Activated T-helper 1 cell treated with anti-CD3 and anti-CD28 coated beads, Interleukin-2, amount 50 U/mL, for 16 hours (primary cell): ENCODE measurements at places on chromosomes 4 and X.

GRCh38 chr4:77922158-77923094, 59.8 kb downstream of the MRPL1 start:
- no peak for DNase-seq

- no peak for DNase-seq
Measured at GRCh38 chr4:1763070-1763549, 30.0 kb upstream of the FGFR3 start.

GRCh38 chr4:139965789-139966188, 188.2 kb downstream of the MAML3 start:
- DNase-seq = no peak

DNA sequence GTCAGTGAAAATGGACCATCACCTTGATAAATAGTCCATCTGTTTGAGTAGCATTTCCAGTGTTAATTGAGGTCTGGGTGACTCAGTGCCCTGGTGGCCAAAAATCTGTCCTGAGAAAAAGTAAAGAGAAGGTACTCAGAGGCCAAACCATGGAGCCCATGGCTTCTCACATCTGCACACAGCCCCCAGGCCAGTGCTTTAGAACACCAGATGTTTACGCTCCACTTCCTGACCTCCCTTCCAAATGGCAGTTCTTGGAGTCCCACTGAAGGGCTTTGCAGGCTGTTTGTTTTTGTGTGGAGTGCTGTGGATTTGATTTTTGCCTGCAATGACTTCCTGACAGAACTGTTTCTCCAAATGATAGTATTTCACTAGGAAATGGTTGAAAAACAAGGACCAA, 60.2 kb upstream of the GPC4 start:
- no peak for DNase-seq

DNA sequence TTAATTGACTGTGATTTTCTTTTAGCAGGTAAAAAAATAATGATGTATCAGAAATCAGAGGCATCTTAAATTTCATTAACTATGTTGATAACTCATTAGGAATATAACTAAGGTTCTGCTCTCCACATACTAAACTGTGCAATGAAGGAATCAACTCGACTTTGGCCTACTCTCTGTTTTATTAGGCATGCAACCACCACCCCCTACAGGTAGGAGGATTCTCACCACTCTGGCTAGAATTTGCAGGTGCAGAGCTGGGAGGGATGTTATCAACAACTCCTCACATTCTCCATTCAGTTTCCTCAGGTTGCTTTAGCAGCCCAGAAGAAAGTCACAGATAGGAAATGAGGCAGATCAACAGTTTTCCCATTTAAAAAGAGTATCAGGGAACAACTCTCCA, 160.1 kb downstream of the COX18 start:
- DNase-seq = no peak

DNA sequence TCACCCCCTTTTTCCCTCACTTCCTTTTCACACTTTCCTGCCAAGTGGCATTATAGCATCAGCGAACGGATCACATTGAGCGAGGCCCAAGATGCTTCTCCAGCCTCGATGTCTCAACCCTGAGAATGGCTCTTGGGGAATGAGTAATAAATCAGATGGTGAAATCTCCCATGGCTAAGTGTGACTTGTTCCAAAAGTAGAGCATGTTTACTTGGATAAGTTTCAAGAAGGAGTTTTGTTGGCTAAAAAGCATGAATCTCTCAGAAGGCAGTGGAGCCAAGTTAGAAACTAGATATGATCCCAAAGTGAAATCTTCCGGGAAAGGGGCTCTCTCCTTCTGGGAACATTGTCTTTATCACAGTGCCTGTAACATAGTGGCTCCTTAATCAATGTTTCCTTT, 316.3 kb downstream of the CAMK2D start:
- no peak for DNase-seq

DNA sequence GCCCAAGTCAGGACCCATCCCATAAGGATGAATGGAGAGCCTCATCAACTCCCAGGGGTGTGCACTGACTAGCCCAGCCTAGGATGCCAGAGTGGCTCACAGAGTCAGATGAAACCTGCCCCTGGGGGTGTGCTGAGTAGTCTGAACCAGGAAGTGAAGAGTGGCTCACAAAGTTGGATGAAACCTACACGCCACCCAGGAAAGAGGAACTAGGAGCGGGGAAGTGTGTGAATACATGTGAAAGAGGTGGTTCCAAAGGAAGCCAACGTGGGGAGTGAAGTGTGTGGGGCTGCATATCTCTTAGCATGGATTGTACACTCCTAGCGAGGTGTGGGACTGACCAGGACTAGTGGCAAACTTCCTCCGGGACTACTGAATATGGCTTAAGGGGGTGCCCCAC, 902.1 kb upstream of the NDST4 start:
- no peak for DNase-seq

DNA sequence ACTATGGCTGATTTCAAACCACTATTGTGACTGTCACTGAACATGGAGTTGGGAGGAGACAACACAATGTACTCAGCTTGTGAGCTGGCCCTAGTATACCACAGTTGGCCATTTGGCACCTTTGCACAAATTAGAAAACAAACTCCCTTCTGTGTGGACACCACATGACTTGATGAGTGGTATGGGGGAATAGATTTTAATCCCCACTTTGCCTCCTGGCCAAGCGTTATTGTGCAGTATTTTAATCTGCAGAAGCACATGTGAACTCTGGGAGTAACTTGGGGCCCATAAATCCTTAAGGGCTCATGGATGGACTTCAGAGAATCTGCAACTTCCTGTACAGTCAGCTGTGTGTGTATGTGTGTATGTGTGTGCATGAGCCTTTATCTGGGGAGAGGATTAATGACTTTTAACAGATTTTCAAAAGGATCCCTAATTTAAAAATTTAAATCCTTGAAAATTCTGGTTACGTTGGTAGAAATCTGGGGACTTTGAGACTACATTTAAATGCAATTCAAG, 105.0 kb upstream of the PAQR3 start:
- DNase-seq = no peak

- DNase-seq = no peak
Measured at GRCh38 chr4:166198516-166199310, 325.7 kb downstream of the TLL1 start.

DNA sequence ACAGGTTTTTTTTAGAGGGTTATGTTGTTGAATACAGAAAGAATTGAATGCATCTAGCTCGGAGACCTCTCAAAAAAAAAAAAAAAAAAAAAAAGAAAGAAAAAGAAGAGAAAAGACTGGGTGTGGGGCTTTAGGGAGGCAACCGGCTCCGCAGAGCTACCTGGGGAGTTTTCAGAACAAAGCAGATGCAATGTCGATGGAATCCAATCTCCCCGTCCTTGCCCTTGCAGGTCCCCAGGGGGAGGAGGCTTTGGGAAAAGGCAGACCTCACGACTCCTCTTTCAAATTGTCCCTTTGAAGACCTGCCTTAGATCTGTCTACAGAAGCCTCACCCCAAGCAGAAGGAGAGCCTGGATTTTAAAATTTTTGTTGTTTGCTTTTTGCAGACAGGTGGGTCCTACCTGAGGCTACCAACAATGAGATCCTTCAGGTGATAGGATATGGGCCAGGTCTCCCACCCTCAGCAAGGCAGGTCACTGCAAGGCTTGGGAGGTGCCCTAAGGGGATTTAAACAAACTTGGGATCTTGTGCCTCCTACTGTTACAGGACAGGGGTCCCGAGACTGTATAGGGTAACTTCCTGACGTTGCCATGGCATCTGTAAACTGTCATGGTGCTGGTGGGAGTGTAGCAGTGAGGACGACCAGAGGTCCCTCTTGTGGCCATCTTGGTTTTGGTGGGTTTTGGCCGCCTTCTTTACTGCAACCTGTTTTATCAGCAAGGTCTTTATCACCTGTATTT, 75.2 kb upstream of the PRKX start:
- DNase-seq = no peak

DNA sequence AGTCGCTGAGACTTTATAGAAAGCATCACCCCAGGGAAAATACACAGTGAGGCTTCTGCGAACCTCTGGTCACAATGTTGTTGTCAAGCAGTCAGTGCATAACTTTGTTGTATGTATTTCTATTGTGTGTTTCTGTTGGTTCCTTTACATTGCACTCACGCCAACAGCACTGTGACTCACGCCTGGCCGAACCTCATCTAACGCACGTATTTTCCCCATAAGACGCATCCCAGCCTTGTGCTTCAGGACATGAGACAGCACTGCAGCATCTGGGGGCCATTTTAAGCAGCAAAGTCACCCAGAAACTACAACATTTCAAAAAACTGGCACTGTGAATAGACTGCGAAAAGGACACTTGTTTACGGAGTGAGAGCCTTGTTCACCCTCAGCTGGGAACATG, 30.6 kb downstream of the TBL1X start:
- no peak for DNase-seq

- no peak for DNase-seq
Measured at GRCh38 chr4:25000639-25001038, 30.1 kb downstream of the LGI2 start.

DNA sequence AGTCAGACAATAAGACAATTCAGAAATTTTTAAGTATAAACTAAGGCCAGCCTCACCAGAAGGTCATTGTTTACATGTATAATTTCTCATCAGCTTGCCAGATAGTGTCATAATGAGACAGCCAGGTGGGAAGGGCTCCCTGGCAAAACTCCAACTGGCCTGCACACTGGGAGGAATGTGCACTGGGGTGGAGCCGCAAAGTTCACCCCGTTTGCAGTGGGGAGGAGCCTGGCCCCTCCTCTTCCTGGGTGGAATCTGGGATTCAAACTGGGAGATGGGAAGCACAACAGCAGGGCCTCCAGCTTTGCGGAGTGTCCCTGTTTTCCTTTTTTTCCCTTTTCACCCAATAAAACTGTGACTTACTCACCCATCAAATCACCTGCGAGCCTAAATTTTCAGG, 329.9 kb downstream of the SMARCA1 start:
- no peak for DNase-seq

- no peak for DNase-seq
Measured at GRCh38 chr4:139956507-139957017, 197.4 kb downstream of the MAML3 start.

DNA sequence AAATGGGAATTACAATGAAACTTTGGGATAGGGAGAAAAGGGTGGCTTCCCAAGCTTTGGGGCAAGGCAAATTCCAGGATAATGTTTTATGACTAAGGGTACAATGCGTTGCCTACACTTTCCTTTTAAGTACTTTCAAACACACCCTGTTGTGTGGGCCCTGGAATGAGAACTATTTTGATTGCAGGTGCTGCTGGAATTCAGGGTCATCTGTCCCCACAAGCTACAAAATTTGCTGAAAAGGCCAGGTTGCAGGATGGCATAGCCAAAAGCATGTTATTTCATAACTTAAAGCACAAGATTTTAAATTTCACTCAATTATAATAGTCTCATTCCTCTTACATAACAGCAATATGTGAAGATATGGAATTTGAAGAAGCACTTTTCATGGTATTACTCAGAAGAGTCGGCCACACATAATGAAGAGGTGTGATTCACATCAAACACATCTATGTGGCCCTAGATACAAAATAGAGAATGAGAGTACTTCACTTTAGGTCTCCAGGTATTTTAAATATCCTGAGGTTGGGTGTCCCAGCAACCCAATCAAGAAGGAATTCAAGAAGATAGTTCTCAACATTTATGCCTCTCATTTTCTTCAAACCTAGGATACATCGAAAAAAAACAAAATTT, 89.3 kb downstream of the APBB2 start:
- no peak for DNase-seq
